GM23338 (cell line): ENCODE measurements at places on chromosomes 2 and 18. TPM values are rescaled to one million over a fixed set of nuclear protein-coding genes. Genes with fewer than 3 reads are reported as not detected.

The HOXD12 gene
- total RNA-seq, result not detected in 2 replicates

The PDE11A gene
- 0.73 and 1.7 TPM in 2 replicates for total RNA-seq

The PLEK gene
- not detected in 2 replicates for total RNA-seq

The EFR3B gene
- total RNA-seq, result 10.7 and 11.8 TPM in 2 replicates

The AKAIN1 gene
- total RNA-seq, result not detected in 2 replicates

The CHN1 gene
- 30.2 and 36.5 TPM in 2 replicates for total RNA-seq

DNA sequence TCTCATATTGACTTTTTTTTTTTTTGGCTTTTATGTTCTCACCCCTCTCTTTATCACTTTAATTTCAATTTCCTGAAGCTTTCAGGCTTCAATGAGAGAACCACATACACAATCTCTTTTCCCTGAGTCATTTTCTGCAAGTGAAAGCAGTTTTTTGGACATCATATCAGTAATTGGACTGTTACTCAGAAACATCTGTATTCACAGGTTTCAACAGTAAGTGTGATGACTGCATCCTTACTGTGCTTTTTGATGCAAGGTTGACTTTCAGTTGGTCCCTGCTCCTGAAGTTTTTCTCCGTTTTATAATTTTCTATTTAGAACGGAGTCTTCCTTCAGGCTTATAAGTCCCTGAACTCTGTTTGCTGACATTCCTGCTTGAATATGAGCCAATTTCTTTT, 70.5 kb upstream of the CCBE1 start:
- no peak overlapping the region for H3K27ac ChIP-seq
- H3K36me3 ChIP-seq, result no peaks in the 10 kb centered on the region
- no peaks in the 10 kb centered on the region for H3K27me3 ChIP-seq

GRCh38 chr18:5738526-5738925, 156.8 kb downstream of the TMEM200C start:
- peaks cover 6% of the 10 kb centered on the region for H3K4me1 ChIP-seq
- no peaks in the 10 kb centered on the region for H3K36me3 ChIP-seq
- no peak overlapping the region for H3K4me3 ChIP-seq
- no peak for DNase-seq
- no peak overlapping the region for H3K27ac ChIP-seq
- no peaks in the 10 kb centered on the region for H3K27me3 ChIP-seq

GRCh38 chr2:226198956-226199355, 600.7 kb downstream of the IRS1 start:
- no peak for DNase-seq
- H3K27me3 ChIP-seq, result no peaks in the 10 kb centered on the region
- no peak overlapping the region for H3K27ac ChIP-seq
- H3K36me3 ChIP-seq, result no peaks in the 10 kb centered on the region
- H3K4me3 ChIP-seq, result no peak overlapping the region

GRCh38 chr2:37706334-37707183, 35.1 kb upstream of the CDC42EP3 start:
- no peaks in the 10 kb centered on the region for H3K27me3 ChIP-seq
- H3K27ac ChIP-seq, result no peak overlapping the region
- 0 out of 2 replicates have a peak, but pooled peaks cover 4% of the 10 kb centered on the region for H3K4me1 ChIP-seq
- no peak for DNase-seq
- no peak overlapping the region for H3K4me3 ChIP-seq

- peaks cover 6% of the 10 kb centered on the region; the same call in 1 of the 2 replicates for H3K4me1 ChIP-seq
- H3K4me3 ChIP-seq, result no peak overlapping the region
- H3K36me3 ChIP-seq, result no peaks in the 10 kb centered on the region
- DNase-seq, result no peak
- peaks cover 8% of the 10 kb centered on the region for H3K27me3 ChIP-seq
Observed at GRCh38 chr2:241941691-241942301, 72.3 kb downstream of the RTP5 start.

DNA sequence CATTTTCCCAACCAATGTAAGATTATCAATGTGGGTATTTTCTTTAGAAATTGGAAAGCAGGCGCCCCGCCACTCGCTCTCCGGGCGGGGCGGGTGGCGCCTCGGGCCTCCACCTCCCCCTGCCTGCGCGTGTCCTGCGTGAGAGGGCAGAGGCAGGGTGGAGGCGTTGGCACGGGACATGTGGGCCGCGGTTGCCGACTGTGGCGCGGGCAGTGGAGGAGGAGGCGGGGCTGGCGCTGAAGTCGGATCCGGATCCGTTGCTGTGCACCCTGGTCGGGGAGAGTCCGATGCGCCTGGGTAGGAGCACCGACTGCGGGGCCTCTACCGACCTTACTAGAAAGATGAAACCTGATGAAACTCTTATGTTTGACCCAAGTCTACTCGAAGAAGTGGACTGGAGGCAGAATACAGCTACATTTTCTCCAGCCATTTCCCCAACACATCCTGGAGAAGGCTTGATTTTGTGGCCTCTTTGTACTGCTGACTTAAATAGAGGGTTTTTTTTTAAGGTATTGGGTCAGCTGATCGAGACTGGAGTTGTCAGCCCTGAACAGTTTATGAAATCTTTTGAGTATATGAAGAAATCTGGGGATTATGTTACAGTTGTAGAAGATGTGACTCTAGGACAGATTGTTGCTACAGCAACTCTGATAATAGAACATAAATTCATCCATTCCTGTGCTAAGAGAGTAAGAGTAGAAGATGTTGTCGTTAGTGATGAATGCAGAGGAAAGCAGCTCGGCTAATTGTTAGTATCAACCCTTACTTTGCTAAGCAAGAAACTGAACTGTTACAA, 37.9 kb downstream of the PMS1 start:
- no peaks in the 10 kb centered on the region for H3K4me1 ChIP-seq
- peaks cover 7% of the 10 kb centered on the region; the same call in 1 of the 2 replicates for H3K36me3 ChIP-seq
- no peak overlapping the region; the same call in 1 of the 2 replicates for H3K27ac ChIP-seq

GRCh38 chr2:16900405-16901025, 234.9 kb upstream of the CYRIA start:
- DNase-seq, result peak; percentile 87
- no peak overlapping the region for H3K4me3 ChIP-seq
- H3K4me1 ChIP-seq, result no peaks in the 10 kb centered on the region
- H3K27ac ChIP-seq, result no peak overlapping the region
- no peaks in the 10 kb centered on the region for H3K36me3 ChIP-seq

DNA sequence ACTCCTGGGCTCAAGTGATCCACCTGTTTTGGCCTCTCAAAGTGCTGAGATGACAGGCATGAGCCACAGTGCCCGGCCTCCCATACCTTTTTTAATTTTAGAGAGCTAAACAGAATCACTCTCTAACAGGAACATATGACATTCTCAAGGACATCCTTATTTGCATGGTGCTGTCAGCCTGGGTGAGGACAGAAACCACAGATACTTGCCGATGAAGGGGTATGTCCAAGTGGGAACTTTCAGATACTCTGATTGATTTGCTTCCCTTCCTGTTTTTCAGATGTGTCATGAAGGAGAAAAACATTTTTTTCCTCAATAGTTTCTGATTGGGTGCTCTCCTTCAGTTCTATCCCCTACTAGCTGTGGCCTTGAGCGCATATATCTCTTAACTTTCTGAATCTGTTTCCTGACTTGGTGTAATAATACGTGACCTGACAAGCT, 49.6 kb downstream of the MYO3B start:
- no peaks in the 10 kb centered on the region for H3K27me3 ChIP-seq
- H3K27ac ChIP-seq, result no peak overlapping the region
- no peak for DNase-seq
- peaks cover 7% of the 10 kb centered on the region for H3K4me1 ChIP-seq
- no peaks in the 10 kb centered on the region for H3K36me3 ChIP-seq

DNA sequence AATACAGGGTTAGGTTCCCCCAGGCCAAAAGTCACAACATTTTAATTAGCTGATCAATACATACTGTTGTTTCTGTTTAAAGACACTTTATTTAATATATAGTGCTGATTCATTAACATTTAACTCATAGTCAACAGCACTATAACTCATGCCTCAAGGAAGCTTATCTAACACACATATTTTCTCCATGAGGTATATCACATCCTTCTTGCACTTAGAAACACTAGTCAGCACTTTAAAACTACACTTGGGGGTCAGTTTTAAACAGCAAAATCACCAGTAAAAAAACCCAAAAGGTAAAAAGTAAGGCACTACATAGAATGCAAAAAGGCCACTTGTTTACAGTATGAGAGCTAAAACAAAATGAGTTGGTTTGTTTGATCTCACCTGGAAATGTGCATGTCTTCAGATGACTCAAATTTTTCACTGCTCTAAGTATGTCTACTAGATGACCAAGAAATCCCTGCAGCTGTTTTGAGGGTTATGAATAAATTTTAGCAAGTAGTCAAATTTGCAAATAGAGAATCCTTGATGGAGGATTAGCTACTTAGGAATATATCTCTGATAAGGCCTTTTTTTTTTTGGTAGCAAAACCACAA, 54.1 kb upstream of the EPB41L5 start:
- peaks cover 40% of the 10 kb centered on the region for H3K36me3 ChIP-seq
- H3K4me1 ChIP-seq, result peaks cover 10% of the 10 kb centered on the region; the same call in 1 of the 2 replicates
- H3K27me3 ChIP-seq, result no peaks in the 10 kb centered on the region
- H3K27ac ChIP-seq, result no peak overlapping the region

- H3K27ac ChIP-seq, result no peak overlapping the region
- no peak overlapping the region for H3K4me3 ChIP-seq
- peaks cover under 1% of the 10 kb centered on the region; the same call in 1 of the 2 replicates for H3K4me1 ChIP-seq
Observed at GRCh38 chr2:42786561-42787345, 5.6 kb downstream of the HAAO start.

DNA sequence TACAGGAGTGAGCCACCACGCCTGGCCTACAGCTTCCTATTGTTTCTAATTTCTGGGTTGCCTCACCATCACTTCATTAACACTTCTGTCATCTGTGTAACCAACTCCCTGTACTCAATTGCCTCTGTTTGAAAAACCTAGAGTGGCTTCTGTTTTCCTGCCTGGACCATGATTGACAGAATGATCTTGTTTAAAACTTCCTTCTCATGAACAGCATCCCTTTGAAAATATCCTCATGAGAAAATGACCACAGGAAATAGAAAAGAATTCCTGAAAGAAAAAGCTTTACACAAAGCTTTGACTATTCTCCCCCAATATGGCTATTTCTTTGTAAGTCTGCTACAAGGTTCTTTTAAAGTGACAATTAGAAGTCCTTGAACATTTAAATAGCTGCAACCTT, 672.3 kb downstream of the ARHGAP15 start:
- no peaks in the 10 kb centered on the region for H3K36me3 ChIP-seq
- H3K4me3 ChIP-seq, result no peak overlapping the region
- H3K4me1 ChIP-seq, result peaks cover 9% of the 10 kb centered on the region
- no peak for DNase-seq
- H3K27me3 ChIP-seq, result no peaks in the 10 kb centered on the region
- H3K27ac ChIP-seq, result no peak overlapping the region

DNA sequence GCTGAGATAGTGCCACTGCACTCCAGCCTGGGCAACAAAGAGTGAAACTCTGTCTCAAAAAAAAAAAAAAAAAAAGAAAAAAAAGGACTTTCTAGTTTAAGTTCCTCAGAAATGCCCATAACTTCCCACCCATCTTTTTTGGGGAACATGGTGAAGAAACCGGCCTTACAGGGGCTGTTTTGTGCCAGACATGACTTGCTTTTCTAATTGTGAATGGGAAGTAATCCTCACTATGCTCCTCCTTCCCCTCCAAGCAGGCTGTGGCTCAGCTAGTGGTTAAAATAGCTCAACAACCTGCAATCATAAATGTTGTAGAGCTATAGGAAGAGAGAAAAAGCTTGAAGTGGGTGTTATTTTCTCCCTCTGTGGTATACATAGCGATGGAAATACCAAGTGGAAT, 34.1 kb upstream of the OLA1 start:
- H3K4me3 ChIP-seq, result no peak overlapping the region
- DNase-seq, result no peak
- H3K27me3 ChIP-seq, result no peaks in the 10 kb centered on the region
- no peak overlapping the region for H3K27ac ChIP-seq
- H3K4me1 ChIP-seq, result peaks cover 3% of the 10 kb centered on the region; the same call in 1 of the 2 replicates
- H3K36me3 ChIP-seq, result no peaks in the 10 kb centered on the region

- no peak overlapping the region for H3K27ac ChIP-seq
- no peaks in the 10 kb centered on the region for H3K4me1 ChIP-seq
- H3K36me3 ChIP-seq, result no peaks in the 10 kb centered on the region
- DNase-seq, result no peak
- H3K27me3 ChIP-seq, result no peaks in the 10 kb centered on the region
- H3K4me3 ChIP-seq, result no peak overlapping the region
Observed at GRCh38 chr2:138893746-138894145, 113.6 kb upstream of the NXPH2 start.

GRCh38 chr18:62603979-62604378, 81.2 kb downstream of the ZCCHC2 start:
- H3K36me3 ChIP-seq, result no peaks in the 10 kb centered on the region; the same call in 1 of the 2 replicates
- H3K4me3 ChIP-seq, result no peak overlapping the region
- no peaks in the 10 kb centered on the region; the same call in 1 of the 2 replicates for H3K4me1 ChIP-seq
- peaks cover 3% of the 10 kb centered on the region; the same call in 1 of the 2 replicates for H3K27me3 ChIP-seq
